Activated CD4-positive, CD25-positive, alpha-beta regulatory T cell (primary cell): ENCODE measurements at places on chromosomes 12 and 14.

- DNase-seq, result no peak
Observed at GRCh38 chr14:19918553-19919264, 1.7 kb upstream of the OR4K5 start.

GRCh38 chr14:25111061-25111601 is 61.2 kb upstream of the STXBP6 start:
- no peak for DNase-seq

DNA sequence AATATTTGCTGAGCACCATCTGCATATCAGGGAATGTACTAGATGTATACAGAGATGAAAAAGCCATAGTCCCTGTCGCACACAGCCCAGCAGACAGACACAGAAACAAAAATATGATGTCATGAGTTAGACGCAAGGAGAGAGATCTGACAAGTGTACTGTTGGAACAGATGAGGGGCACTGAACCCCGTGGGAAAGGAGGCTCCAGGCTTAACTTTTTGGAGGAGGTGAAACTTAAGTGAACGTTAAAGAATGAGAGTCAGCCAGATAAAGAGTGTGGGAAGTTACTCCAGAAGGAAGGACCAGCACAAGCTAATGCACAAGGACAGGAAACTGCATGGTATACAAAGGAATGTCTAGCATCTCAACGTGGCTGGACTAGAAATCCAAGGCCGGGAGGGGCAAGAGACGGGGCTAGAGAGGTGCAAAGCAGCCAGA is 2.5 kb upstream of the ACTN1 start:
- no peak for DNase-seq

- DNase-seq, result no peak
Observed at GRCh38 chr12:107267604-107268003, 174.3 kb upstream of the CRY1 start.

- no peak for DNase-seq
Observed at GRCh38 chr14:87617079-87617478, 375.9 kb downstream of the GALC start.

- DNase-seq, result no peak
Observed at GRCh38 chr12:66196806-66197205, 7.8 kb downstream of the IRAK3 start.

GRCh38 chr12:105980533-105980932 is 158.2 kb downstream of the NUAK1 start:
- DNase-seq, result no peak

DNA sequence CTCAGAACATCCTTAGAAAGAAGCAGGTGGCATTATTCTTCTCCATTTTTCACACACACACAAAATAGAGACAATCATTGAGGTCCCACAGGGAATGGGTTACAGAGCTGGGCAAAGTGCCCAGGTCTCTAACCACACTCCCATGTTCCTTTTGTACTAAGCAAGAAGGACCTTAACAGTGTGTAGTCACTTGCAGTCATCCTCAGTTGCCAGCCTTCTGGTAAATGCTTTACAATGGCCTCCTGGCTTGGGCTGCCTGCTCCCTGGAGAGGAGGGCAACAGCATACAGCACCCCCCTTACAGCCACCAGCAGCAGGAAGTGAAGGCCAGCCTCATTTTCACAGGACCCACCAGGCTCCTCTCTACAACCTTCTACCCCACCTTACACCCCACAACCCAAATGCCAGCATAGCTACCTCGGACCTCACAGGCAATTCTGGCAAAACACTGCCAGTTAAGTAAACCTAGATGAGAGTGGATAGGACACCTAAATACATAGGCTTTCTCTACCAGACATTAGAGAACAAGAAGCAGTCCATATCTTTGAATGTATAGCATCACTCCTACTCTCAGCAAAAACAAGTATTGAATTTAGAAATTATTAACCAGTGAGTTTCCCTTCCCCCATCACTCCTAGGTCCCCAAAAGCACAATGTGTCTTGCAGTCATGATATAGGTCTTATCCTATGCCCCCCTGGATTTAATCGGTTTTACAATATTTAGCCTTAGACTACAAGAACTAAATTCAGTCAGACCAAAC is 88.1 kb downstream of the PPP2R5E start:
- DNase-seq, result no peak

- no peak for DNase-seq
Observed at GRCh38 chr14:55780156-55780946, 200.3 kb downstream of the KTN1 start.

DNA sequence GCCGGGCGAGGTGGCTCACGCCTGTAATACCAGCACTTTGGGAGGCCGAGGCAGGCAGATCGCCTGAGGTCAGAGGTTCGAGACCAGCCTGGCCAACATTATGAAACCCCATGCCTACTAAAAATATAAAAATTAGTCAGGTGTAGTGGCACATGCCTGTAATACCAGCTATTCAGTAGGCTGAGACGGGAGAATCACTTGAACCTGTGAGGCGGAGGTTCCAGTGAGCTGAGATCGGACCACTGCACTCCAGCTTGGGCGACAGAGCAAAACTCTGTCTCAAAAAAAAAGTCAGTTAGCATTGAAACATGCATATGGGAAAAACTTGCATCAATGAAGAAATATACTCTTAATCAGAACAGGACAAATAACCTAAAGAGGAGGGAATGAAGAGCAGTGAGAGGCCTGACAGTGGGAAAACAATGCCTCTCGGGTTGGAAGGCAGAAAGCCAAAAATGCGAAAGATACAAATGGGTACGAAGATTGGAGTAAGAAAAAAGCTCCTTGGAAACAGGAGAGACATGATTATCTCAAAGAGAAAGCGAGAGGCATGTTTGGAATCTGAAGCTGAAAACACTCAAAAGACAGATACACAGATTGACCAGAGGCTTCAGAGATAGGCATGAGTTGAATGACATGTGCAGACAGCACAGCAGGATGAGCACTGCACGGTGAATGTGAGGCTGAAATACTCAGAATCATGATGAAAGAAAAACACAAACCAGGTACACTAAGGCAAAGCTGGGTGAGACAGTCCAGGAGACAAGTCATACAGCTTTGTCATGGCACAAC is 30.6 kb downstream of the RESF1 start:
- DNase-seq, result no peak

GRCh38 chr12:120684523-120684932 is 2.4 kb upstream of the MLEC start:
- DNase-seq, result no peak

DNA sequence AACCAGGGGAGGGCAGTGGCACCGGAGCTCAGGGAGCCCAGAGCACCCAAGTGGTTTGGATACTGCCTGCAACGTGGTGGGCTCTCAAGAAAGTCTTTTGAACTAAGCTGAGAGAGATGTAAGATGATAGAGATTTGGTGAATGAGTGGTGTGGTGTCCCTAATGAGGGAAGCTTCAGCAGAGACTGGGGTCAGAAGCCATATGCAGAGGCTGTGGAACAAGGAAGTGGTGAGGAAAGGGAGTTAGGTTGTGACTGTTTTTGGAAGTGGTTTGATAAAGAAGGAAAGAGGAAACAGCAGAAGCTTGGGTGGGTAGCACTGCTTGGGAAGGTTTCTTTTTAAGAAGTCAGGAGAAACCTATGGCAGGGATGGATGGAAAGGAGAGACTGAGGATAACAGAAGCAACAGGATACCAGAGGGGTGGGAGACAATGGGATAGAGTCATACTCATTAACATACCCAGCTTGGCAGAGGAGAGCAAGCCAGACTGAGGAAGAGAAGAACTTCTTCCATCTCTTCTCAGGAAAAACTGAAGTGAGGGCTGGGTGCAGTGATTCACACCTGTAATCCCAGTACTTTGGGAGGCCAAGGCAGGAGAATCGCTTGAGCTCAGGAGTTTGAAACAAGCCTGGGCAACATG is 24.1 kb downstream of the SLC4A8 start:
- DNase-seq, result no peak

GRCh38 chr14:77498120-77498979 is at the start of gene ISM2:
Gene ISM2 (minus strand): TSS chr14:77498816. CDS start chr14:77498793, 23 bp downstream.
- DNase-seq, result no peak

DNA sequence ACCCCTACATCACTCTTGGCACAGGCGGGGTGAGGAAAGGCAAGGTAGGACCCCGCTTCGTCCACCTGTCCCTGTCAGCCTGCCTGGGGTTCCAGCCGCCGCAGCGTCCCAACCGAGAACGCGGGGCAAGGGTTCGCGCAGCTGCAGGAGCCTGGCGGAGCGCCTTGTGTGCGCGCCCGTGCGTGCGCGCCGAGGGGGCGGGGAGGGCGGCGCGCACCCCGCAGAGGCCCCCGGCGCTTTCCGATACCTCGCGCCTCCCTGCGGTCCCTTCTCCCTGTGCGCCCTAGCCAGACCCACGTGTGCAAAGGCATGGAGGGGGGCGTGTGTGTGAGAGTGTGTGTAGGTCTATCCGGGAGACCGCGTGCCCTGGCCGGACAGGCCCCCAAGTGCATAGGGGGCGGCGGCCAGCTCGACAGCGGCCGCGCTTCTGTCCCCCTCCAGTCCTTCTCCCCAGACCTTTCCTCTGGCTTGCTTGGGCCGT is 122.4 kb downstream of the TSPAN9 start:
- DNase-seq, result no peak

- DNase-seq, result no peak
Observed at GRCh38 chr12:2101359-2101758, 48.6 kb downstream of the CACNA1C start.

- no peak for DNase-seq
Observed at GRCh38 chr14:96091941-96092411, 52.8 kb downstream of the C14orf132 start.

DNA sequence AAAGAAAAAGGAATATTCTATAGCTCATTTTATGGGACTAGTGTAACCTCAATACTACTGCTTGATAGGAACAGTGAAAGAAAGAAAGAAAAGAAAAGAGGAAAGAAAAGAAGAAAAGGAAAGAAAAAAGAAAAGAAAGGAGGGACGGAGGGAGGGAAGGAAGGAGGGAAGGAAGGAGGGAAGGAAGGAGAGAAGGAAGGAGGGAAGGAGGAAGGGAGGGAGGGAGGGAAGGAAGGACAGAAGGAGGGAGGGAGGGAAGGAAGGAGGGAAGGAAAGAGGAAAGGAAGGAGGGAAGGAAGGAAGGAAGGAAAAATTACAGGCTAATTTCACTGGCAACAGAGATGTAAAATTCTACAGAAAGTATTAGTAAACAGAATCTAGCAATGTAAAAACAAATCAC is 215.5 kb downstream of the ITPR2 start:
- DNase-seq, result no peak

DNA sequence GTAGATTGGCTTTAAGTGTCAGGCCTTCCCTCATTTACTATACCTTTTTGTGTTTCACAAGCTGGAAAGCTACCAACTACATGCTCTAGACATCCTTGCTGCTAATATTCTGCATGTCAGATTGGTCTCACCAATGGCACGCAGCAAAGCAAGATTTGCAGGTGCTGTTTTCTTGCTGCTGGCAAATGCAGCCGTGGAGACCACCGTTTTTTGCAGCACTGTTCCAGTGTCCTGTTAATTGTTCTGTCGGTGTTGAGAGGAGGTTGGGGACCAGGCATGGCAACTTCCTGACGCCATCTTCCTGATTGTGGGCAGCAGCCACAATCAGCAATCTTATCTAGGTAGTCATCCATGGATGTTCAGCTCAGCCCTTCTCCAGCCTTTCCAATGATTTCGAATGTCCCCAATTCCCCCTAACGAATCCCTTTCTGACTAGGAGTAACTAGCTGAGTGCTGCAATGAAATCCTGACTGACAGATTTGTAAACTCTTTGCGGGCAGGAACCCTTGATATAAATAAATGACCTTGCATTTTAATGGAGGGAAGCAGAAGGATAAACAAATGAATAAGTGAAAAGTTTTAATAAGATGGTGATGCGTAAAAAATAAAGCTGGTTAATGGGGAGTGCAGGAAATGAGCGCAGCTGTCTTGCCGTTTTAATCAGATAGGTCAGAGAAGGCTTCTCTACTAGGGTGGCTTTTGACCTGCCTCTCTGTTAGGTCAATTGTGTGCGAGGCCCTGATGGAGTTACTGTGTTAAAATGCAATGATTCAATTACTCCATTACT is 574 bp upstream of the CRADD start:
- DNase-seq, result no peak

DNA sequence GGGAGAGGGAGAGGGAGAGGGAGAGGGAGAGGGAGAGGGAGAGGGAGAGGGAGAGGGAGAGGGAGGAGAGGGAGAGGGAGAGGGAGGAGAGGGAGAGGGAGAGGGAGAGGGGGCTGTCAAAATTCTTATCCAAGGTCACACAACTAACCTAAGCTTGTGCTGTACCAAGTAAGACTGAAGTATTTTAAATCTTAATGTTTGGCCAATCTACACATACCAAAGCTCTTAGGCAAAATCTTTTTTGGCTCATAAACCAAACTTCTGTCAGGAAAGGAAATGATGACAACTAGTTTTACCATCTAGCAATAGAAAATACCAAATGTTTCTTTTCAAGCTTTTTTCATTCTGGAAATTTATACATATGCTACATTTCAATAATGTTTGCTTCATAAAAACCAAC is 33.8 kb downstream of the CCDC38 start:
- no peak for DNase-seq

DNA sequence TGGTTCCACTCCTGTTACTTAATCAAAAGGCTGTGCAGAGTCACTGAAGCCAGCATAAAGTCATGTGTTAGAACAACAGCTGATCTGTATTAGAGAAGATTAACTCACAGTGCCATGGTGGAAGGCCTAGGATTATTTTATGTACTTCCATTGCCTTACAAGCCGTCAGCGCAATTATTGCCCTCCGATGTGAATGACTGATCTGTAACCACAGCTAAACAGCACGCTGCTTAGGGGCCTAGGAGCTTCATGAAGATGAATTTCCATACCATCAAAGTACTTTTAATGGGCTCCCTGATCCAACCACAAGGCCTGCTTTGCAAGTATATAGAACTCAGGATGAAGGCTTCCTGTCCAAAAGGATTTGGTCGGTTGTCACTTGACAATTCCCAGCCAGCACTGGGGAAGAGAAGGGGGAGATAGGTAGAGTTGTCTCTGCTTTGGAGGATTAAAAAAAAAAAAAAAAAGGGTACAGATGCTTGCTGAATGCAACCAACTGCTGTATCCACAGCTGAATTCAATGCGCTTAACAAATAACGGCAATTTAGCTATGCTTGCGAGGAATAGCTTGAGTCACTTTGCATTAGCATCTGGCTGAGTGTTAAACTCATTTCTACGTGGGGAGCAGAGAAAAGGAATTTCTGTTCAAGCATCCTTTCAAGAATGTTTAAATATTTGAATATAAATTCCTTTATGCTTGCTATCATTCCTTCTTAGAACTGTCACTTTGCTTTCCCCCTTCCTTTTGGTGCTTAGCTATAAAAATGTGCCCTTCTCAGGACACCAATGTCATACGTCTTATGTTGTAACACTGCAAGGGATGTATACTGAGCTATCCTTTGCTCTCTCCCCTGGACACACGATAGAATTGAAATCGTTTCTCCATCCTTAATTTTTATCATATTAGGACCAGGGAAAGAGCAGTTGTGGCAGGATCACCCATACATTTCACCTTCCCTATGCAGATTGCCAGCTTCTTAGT is 387.8 kb downstream of the SOX5 start:
- no peak for DNase-seq

- DNase-seq, result no peak
Observed at GRCh38 chr14:89351516-89352404, 65.3 kb downstream of the FOXN3 start.
